ENCODE measurements at places on chromosomes 3 and 15.

- DNase-seq: no peak
These were observed 17.2 kb upstream of the CRABP1 start for GRCh38 chr15:78322724-78323521.

GRCh38 chr3:55658270-55658669 is 171.2 kb upstream of the WNT5A start:
- no peak for DNase-seq

- no peak for DNase-seq
These were observed 16.1 kb upstream of the LYSMD4 start for GRCh38 chr15:99749386-99749785.

- DNase-seq: no peak
These were observed 36.5 kb downstream of the NCK1 start for GRCh38 chr3:136898549-136898948.

- DNase-seq: no peak
These were observed 62.1 kb downstream of the CYFIP1 start for GRCh38 chr15:22918056-22918455.

DNA sequence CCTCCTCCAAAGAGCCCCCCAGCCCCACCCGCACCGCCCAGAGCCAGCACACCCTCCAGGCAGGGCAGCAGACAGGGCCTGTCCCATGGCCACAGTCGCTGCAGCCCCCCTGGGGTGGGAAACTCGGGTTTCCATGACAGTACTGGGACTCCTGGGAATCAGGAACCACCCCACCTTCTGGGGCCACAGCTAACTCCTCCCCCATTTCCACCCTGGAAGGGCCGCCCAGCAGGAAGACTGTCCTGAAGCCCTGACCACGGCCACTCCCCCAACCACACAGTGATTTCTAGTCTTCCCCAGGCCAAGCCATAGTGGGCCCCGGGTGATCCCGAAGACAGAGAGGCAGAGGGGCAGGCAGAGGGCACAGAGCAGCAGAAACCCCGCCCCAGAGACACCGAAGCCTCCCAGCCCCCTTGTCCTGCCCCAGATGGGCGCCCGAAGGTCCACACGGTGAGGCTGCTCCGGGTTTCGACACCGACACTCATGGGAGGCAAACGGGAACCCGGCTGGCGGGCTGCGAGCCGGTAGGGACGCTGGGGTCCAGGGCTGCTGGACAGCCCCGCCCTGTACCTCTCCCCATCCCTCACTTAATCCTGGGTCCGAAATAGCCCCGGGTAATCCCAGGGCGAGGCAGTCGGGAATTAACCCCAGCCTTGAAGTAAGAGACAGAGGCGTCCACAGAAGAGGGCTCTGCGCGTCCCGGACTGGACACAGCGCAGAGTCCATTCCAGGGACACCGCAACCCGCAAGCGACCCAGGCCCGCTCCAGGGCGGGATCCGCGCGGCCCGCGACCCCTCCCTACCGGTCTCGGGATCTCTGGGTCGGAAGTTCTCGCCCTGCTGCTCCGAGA is 138.4 kb downstream of the NUP210 start:
- DNase-seq: no peak

DNA sequence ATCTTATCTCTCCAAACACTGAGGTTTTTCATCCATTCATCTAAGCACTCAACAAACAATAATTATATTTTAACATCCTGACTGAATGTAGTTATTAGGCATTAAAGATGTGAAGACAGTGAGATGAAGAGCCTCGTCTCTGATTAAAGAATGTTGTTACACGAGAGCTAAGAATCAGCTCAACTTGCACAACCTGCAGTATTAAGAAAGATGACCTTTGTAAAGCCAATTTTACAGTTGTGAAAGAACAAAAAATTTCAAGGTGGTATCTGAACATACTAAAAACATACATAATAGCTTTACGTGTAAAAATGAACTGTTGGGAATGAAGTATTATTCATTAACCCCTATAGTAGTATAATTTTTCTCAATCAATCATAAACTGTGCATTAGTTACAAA is 12.8 kb downstream of the CLDN1 start:
- DNase-seq: no peak

- no peak for DNase-seq
These were observed 593 bp downstream of the TMOD2 start for GRCh38 chr15:51751697-51752683.

DNA sequence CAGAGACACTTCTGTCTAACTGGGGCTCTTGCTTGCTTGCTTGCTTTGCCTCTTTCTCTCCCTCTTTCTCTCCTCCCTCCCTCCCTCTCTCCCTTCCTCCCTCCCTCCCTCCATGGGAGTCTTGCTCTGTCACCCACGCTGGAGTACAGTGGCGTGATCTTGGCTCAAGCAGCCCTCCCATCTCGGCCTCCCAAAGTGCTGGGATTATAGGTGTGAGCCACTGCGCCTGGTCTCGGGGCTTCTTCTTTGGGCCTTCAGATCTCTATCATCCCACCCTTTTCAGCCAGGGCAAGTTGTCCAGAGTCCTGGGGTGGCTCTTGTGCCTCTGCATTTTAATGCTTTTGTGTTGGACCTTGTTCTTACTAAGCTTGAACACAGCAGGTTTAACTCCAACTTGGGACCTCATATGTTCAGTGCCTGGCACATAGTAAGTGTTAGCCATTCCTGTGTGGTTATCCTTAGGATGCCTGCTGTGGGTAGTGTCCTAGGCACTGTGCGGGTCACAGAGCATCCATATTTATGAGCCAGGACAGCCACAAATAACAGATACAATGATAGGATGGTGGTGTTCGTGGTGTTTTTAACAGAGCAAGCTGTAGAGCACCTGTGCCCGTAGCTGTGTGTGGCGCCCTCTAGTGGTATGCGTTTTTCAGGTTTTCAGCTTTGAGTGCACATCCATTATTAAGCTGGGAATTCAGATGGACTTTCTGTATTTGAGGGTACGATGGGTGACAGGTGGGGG is 75.1 kb downstream of the CCK start:
- peak; percentile 26 for DNase-seq

DNA sequence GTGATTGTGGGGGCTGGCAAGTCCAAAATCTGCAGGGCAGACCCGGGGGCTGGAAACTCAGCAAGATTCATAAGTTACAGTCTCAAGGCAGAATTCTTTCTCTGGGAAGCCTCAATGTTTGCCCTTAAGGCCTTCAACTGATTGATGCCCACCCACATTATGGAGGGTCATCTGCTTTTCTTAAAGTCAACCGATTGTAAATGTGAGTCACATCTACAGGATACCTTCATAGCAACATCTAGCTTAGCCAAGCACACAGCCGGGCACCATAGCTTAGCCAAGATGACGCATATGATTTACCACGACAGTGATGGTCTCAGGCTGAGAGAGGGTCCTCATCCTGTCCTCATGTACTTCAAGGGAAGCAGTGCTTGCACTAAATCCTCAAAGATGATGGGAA is 43.5 kb downstream of the IDH2 start:
- DNase-seq: no peak

DNA sequence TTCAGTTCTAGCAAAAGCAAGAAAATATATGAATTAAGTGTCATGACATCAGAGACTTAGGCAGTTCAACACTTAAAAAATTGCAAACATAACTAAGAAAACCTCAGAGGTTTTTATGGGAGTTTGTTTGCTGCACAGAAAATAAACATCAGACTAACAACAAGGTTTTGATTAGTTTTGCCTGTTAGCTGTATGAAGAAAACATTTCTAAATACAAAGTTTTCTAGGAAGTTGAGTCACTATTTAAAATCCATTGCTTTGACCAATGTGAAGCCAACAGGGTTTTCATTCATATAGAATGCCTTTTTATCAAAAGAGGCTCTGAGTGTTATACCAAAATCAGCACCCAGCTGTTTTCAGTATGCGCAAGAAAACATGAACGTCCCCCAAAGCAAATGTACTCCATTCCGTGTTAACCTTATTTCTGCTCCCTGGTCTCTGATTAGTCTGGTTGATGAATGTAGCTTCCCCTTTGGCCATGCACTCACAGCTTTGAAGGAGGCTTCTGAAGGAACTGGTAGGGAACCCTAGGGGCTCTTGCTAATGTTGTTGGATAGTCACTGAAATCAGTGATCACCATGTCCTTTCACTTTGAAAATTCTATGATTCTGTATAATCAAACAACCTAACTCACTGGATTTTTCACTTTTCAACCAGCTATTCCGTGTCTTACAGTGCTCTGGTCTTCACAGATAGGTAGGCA is 89.6 kb upstream of the TSEN2 start:
- DNase-seq: no peak

- DNase-seq: no peak
These were observed 7.5 kb downstream of the ARHGAP31 start for GRCh38 chr3:119301662-119302061.

- no peak for DNase-seq
These were observed 112.5 kb downstream of the TIGIT start for GRCh38 chr3:114406286-114406685.

DNA sequence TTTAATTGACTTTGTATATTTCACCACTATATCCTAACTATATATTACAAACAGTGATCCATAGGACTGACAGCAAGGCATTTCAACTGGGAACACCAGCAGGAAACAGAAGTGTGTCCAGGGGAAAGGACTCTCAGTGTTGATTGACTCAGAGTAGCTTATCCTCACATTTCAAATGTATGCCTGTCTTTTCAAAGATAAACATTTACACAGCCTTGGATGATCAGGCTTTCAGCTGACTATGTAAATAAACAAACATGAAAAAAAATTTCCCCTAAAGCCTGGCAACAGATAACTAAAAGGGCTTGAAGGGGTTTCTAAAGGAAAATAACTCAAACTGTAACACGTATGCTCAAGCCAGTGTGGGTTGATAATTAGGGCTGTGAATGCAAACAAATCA is 321.8 kb downstream of the TBC1D5 start:
- DNase-seq: peak; percentile 39

GRCh38 chr3:161333696-161334095 is 37.6 kb downstream of the SPTSSB start:
- DNase-seq: no peak

DNA sequence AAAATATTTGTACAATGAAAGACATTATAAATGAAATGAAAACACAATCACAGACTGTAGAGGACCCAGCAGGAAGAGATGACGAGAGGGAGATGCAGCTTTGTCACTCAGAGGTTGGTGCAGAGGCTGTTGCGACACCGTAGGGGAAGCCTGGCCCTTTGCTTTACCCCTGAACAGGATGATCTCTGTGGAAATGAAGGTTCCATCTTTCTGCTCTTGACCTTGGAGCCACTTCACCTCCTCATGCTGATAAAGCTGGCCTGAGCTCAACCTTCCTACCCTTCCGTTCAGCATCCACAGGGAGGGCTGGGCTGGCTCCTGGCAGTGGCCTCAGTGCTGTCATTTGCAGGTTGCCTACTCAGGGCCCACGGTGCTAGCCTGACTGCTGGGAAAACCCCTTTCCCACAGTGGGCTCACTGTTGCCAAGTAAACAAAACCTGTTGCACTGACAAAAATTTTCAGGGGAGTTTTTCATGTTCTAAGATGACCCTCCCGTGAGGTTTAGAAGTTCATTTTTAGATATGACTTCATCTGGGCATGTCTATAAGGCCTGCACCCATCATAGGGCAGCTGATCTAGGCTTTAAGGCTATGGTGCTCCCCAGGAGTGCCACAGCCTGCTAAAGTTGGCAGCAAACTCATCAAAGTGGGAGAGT is 3.0 kb upstream of the CD80 start:
- no peak for DNase-seq

DNA sequence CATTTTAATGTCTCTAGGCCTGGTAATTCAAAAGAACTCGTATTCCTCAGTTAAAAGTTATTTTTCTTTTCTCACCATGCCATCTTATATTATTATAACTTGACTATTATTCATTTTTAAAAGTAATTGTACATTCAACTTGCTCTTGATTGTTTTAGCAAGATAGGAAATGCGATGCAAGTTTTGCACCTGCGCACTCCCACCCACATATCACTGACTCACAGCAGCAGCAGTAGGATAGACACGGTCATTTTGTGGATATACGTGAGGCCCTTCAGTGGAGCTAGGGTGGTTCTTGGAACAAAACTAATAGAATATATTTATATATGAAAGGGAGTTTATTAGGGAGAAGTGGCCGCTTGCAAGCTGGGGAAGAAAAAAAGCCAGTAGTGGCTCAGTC is 95.5 kb upstream of the UBE3A start:
- no peak for DNase-seq

GRCh38 chr15:70763120-70763949 is at the start of gene UACA:
Gene UACA, minus strand, starts transcription at chr15:70763558. Its CDS starts 151 bp downstream, at chr15:70763407.
- DNase-seq: peak; percentile 94

GRCh38 chr3:13072600-13073325 is 466 bp downstream of the IQSEC1 start:
- no peak for DNase-seq

DNA sequence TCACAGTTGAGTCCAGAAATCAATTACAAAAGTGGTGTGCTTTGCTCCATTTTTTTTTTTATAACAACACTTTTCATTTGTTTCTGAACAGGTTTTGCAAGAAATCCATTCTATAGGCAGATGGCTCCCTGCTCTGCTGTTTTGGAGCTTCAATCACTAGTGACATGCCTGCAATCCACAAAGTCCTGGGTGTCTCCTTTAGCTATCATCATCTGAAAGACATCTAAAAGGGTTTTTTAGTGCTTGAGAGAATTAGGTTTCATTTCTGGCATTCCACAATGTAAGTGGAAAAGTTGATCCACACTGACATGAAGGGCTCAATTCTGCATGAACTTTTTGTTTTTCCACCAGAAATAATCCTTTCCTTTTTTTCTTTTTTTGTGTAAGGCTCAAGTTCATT is 24.0 kb upstream of the MEIS2 start:
- no peak for DNase-seq

GRCh38 chr15:78838489-78838888 is 27.2 kb upstream of the ADAMTS7 start:
- DNase-seq: no peak

DNA sequence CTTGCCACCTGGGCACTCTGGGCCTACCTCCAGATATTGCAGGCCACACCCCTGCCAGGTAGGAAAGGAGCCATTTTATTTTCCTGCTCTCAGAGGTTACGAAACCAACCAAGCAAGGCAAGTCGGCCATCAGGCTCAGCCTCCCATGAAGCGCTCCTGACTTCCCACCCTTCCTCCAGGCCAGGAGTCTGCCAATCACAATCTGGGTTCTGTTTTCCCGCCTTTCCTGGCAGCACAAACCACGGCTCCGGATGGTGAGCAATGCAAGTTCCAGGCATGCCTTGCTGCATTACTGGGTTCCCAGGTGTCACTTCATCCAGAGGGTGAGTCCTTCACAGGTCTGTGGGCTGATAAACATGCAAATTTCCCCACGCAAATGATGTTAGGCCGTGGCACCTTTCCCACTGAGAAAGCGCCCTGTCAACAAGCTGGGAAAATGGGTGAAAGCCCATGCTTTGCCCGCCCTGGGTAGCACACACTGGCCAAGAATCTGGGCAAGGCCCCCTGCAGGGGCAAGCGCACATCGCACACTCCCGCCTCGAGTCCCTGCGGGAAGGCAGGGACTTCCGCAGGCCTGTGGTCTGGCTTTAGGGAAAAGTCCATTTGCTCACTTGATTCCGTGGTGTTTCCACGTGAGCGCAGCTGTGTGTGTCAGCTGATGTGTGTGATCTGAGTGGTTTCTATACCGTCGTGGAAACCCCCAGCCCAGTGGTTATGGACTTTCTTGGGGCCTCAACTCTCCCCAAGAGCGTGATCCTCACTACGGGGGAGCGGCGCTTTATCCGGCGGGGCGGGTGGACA is 61.6 kb upstream of the RYK start:
- no peak for DNase-seq

GRCh38 chr3:111852540-111852939 is 6.5 kb upstream of the PHLDB2 start:
- no peak for DNase-seq
